ENCODE measurements at places on chromosomes 5 and 9.

DNA sequence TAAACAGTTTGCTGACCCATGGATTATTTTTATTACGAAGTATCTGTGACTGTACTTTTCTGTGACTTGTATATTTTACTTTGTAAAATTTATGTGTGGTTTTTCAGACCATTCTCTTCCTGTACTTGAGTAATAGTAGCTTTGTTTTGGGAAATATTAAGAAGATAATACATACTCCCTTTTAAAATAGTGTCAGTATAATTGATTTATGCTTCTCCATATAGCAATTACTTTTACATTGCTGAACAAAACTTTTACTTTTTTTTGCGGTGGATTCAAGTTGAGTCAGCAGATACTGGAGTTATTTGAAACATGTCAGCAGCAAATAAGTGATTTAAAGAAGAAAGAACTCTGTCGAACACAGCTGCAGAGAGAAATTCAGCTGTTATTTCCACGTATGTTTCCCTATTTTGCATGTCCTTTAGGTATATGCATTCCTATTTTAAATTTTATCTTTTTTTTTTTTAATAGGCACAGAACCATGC is 28.4 kb downstream of the TENT2 start:
- no peak for DNase-seq

- DNase-seq, result peak; percentile 57
Observed at GRCh38 chr5:43514471-43514815, 505 bp downstream of the C5orf34 start.

GRCh38 chr5:73629456-73629855 is 3.5 kb downstream of the ARHGEF28 start:
- no peak for DNase-seq

DNA sequence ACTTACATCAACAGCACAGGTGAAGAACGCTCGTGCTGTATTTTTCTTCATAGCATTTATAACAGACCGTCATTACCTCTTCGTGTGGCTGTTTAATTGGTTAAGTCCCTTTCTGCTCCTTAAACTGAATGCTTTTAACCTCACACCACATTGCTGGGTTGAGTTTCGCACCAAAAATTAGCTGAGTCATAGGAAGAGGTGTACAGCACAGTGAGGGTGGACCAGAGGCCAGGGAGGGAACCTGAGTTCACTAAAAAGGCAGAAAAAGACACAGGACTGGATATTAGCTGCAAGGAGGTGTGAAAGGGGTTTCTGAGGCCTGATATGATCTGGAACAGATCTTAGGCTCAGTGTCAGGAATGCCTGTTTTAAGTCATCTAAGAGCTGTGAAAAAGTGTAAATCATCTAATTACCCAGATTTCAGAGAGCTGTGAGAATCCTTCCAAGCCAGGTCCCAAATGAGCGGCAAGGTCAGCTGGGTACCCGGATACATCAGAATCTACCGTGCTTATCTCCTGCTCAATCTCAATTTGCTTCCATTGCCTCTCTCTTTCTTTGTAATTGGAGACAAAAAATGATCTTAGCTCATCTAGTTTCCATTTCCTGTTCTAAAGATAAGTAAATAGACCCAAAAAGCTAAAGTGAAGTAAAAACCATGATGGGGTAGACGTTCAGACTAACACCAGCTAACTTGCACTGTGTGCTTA is 7.1 kb upstream of the CFAP90 start:
- no peak for DNase-seq

DNA sequence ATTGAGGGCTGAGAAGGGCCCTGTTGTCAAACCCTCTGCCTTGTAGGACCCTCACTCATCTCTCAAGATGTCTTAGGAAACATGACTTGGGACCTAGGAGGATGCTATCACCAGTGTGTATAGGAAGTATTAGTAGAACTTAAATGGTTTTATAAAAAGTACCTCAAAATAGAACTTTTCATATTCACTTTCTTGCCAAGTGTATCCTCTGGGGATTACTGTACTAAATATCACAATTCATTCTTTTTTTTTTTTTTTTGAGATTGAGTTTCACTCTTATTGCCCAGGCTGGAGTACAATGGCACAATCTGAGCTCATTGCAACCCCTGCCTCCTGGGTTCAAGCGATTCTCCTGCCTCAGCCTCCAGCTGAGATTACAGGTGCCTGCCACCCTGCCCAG is 56.2 kb downstream of the ARHGEF28 start:
- no peak for DNase-seq

- peak; percentile 81 for DNase-seq
Observed at GRCh38 chr5:117803533-117803932, 1184.8 kb downstream of the DTWD2 start.

DNA sequence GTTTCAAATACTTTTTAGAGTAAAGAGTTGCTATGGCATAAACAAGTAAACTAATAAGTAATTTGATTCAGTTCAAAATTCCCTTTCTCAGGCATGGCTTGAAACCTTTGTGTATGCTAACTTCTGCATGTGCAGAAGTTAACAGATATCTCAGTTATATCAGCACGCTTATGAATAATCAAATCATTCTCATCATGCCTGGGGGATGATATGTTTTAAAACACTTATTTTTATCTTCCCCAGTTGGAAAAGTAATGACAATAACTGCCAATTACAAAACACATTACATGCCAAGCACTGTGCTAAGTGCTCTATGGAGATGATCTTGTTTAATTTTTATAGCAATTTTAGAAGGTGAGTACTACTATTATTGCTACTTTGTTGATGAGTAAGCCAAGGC is 146.4 kb downstream of the YIPF5 start:
- DNase-seq, result no peak

DNA sequence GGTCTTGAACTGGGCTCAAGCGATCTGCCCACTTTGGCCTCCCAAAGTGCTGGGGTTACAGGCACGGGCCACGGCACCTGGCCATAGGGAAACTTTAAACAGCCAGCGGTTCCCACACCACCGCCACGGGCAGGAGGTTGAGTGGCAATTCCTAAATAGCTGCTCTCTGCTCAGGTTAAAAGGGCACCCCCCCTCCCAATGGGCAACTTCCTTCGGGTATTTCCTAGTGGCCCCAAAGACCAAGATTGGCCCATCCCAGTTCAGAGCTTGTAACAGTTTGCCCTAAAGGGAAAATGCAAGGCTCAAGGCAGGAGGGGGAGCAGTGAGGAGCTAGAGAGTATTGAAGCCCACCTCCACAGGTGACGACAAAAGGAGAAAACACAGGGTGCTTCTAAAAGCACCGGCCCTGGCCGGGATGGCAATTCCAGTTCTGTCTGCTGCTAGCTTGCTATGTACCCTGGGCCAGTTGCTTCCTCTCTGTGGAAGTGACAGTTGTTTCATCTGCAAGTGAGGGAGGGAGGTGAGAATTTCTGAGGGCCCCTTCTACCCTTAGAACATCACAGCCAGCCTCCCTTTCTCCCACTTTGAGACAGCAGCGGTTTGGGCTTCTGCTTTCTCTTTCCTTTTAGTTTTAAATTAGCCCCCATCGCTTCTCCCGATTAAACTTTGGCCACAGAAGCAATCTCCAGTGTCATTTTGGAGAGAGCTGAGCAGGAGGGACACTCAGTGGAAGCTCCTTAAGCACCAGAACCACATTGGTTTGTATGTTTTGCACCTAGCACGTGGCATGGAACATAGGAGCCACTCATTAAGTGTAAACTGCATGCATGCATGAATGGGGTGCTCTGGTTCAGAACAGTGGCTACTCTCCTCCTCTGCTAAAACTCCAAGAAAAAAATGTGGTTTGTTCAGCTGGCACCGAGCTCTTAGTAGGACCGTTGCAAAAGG is 17.3 kb upstream of the TNIP1 start:
- no peak for DNase-seq

GRCh38 chr9:70411930-70412831 is 2.3 kb downstream of the KLF9 start:
- DNase-seq, result peak; percentile 44

DNA sequence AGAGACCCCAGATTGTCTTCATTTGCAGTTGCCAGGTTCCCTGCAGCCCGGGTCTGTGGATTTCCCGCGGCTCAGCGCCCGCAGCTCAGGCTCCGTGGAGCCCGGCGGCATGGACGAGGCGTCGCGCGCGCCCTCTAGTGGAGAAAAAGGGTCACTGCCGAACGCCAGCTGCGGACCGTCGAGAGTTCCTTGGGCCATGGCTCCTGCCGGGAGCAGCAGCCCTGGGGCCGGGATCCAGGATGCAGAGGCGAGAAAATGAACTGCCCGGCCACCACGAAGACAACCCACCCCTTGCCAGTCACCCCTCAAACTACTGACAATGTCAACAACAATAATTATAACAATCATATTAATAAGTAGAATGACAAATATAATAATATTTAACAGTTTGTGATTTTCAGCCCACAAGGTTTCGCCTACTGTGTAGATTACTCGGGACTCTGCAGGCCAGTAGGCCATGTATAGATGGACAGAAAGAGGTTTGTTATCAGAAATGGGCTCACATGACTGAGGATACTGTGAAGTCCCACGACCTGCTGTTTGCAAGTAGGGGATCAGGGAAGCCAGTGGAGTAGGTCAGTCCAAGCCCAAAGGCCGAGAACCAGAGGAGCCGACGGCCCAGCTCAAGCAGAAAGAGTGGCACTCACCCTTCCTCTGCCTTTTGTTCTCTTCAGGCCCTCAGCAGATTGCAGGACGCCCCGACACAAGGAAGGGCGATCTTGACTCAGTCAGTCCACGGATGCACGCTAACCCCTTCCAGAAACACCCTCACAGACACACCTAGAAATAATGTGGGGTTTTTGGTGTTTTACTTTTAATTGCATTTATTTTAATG is 43.1 kb downstream of the BOD1 start:
- DNase-seq, result no peak

GRCh38 chr5:168438349-168438748 is 47.9 kb upstream of the RARS1 start:
- no peak for DNase-seq

DNA sequence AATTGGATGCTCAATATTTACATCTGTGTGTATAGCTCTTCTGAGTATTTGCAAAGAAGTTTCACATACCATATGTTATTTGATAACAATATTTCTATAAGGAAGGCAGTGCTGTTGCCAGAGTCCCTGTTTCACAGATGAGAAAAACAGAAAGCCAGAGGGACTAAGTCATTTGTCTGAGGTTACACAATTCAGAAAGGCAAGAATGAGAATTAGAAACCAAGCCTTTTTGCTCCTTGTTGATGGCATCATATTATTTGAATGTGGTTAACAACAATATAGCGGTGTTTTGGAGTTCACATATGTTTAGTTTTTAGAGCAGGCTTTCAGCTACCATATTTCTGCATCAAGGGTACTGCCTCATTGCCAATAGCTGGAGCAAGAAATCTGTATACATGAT is 110.9 kb upstream of the PRLR start:
- DNase-seq, result no peak

DNA sequence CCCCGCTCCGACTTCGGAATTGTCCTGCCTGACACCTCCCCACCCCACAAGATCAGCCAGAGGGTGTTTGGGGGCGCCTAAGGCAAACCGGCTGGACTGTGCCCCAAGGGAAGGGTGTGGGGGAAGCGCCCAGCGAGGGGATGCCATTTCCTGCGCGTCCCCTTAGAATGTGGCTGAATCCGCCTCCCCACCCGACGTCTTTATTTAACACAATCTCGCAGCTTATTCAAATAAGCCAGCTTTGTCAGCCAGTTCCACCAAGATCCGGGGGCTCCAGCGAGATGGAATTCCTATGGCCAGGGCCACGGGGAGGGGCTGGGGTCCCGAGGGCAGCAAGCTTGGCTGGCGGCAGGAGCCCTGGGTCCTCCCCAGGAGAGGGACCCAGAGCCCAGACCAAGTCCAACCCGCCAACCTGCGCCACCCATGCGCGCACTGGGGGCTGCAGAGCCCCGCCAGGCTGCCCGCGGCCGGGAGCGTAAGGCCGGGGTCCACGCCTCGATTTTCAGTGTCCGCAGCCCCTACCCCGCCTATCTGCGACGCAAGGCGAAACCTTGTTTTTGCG is 7.4 kb downstream of the IRX4 start:
- DNase-seq, result no peak

DNA sequence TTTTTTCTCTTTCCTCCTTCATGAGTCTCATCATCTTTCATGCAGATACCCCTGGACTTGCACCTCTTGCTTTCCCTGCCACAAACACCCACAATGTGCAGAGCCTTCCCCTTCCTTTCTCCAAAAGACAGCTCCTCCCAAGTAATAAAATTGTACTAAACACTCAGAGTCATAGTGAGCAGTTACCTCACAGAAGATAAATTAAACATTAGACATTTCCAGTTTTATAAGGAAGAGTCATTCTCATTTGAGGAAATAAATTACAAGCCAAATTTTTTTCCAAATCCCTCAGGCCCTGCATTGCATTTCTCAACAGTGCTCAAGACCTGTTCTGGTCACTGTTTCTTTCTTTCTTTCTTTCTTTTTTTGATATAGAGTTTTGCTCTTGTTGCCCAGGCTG is 131.5 kb downstream of the ATPSCKMT start:
- DNase-seq, result no peak

- DNase-seq, result no peak
Observed at GRCh38 chr5:126947146-126948010, 83.0 kb downstream of the MARCHF3 start.

DNA sequence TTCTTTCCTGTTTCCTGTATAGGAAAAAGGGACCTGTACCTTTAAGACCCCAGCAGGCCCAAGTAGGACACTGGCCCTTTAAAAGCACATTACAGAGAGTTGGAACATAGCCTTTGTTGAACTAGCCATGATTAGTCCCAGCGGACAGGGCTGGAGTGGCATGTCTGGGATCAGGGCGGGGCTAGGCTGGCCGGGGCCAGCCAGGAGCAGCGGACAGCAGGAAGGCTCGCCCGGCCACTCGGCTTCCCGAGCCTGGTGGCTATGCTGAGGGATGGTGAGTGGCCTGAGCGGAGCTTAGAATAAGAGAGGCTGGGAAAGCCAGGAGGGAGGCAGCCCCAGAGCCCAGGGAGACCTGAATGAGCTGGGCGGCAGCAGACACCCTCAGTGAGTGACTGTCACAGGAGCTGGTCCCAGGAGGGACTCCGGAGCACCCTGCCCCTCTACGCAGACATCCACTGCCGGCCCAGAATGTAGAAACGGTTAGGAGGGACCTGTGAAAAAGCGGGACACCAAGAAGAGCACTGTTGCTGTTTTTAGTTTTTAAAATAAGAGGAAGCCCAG is 92.1 kb downstream of the DAB2IP start:
- DNase-seq, result no peak

GRCh38 chr9:106065136-106065535 is 370.8 kb downstream of the TMEM38B start:
- DNase-seq, result no peak

DNA sequence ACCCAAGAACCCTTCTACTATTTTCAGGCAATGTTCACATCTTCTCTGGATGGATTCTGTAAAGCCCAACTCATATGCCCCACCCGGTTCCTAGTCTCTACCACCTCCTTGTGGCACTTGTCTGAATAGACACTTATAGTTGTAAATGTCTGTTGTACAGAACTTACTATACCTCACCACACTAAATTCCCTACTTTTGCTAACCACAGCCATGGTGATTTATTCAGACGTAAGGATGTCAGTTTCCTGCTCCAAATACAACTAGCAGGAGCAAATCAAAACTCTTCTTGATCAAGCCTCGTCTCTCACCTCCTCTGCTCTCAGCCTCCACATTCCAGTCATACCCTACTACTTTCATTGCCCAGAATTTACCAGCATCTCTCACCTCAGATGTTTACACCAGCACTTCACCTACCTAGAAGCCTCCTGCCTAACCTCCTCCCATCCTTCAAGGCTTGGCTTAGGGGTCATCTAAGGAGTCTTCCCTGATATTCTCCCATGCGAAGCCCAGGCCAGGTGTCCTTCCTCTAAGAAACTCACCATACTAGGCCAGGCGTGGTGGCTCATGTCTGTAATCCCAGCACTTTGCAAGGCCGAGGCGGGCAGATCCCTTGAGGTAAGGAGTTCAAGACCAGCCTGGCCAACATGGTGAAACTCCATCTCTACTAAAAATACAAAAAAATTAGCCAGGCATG is 75.5 kb downstream of the MAPKAP1 start:
- DNase-seq, result no peak

GRCh38 chr5:178123094-178123965 is 7.5 kb upstream of the RMND5B start:
- no peak for DNase-seq
